ENCODE measurements at places on chromosomes 4 and X.
A peak's percentile ranks its signal among the peaks of the same experiment; 100 is the strongest.

DNA sequence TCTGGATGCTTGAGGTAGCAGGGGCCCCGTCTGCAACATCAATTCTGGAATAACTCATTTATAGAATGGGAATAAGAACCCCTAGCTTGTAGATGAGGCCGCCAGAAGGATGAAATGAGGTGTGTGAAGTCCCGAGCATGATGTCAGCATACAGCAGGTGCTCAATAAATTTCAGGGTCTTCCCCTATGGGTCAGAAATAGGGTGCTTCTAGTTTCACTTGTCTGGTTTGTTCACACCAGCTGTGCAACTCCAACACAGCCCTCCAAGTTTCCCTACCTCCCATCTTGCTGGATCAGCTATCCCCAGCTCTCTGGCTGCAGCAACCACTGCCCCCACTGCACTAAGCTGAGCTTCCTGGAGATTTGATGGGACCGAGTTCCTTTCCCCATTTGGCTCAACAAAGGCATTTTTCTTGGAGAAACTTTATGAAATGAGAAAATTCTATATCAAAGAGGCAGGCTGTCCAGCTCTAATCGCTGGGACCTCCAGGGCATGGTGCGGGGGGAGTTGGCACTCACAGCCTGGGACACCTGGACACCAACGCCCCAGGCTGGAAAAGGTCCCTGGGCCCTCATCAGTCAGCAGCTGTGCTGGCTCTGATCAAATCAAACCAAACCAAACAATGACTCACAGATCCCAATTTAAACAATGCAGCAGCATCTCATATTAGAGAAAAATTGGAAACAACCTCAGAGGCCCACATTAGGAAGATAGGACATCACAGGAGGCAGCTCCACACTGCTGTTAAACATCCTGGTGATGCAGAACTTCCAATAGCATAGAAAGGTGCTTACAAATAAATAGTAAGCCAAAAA lies 13.3 kb downstream of the SLC2A9 start:
- no peak for DNase-seq

DNA sequence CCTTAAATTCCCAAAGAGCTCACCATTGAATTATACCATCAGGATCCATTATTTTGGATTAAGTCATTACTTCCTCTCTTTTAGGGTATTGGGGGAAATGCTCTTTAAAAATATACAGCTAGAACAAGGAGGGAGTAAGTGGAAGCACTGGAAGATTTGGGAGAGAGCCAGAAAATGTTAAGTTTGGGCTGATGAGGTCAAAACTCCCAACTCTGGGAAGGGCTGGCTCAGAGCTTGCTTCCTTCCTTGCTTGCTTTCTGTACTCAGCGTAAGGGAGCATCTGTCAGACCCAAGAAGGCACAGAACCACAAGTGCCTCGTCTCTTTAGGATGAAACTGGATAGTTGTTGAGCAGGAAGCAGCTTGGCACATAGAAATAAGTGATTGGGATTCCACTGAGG lies 138.2 kb downstream of the GUCY2F start:
- DNase-seq: no peak

- DNase-seq: no peak
Observed at GRCh38 chrX:71111141-71111843, at the start of gene IL2RG. TSS of gene IL2RG (minus strand) at chrX:71111577. CDS start at chrX:71111539, 38 bp downstream.

DNA sequence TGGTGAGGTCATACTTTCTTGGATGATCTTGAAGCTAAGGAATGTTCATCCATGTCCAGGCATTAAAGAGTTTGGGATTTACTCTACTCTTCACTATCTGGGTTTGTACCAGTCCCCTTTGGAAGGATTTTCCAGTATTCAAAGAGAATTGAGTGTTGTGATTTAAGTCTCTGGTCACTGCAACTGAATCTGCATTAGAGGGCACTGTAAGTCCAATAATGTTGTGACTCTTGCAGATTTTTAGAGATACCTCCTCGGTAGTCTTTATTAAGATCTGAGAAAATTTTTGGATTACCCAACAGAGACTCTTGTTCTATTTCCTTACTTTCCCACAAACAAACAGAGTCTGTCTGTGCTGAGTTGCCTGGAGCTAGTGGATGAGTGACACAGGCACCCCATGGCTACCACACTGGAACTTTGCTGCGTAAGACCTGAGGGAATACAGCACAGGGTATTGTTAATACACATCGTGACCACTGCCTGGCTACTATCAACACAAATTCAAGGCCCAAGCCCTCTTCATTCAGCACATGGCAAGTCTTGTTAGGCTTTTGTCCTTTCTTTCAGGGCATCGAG lies 357.1 kb upstream of the KLHL4 start:
- no peak for DNase-seq

DNA sequence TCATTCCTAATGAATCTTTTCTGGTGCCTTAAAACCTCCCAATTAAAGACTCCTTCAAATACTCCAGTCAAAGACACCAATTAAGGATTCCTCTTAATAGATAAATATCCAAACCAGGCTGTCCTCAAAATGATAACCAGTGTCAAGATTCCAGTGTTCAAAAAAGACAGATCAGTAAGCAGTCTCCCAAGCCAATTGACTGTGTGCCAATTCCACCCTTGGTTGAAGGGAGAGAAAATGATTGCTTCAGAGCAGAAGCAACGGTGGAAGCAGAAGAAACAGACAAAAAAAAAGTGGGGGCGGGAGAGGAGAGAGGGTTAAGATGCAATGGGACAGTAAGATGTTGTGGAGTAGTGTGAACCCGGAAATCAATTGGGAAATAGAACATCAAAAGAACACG lies 216.0 kb upstream of the FTHL17 start:
- DNase-seq: no peak

DNA sequence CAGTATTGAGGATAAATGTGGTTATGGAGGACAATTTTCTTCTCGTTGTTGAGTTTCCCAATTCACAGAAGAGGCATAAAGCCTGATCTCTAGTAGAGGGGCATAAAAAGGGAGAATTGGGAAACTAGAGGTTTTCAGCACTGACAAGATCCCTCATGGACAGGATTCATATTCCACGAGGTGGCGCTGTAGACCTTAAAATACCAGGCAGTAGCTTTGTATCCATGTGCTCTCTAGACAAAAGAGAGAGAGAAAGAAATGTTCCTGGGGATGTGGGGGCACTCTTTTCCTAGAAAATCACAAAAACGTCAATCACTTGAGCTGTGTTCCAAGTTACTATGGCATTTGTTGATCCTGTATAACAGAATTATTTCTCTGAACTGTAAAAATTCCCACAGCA lies 128.3 kb downstream of the MAGEE1 start:
- peak; percentile 0 for DNase-seq

GRCh38 chr4:26048378-26048882 lies 134.4 kb downstream of the SMIM20 start:
- DNase-seq: peak; percentile 85

GRCh38 chr4:113825272-113825671 lies 63.7 kb upstream of the CAMK2D start:
- DNase-seq: no peak

GRCh38 chrX:46929439-46930261 lies 17.4 kb downstream of the JADE3 start:
- peak; percentile 3 for DNase-seq

DNA sequence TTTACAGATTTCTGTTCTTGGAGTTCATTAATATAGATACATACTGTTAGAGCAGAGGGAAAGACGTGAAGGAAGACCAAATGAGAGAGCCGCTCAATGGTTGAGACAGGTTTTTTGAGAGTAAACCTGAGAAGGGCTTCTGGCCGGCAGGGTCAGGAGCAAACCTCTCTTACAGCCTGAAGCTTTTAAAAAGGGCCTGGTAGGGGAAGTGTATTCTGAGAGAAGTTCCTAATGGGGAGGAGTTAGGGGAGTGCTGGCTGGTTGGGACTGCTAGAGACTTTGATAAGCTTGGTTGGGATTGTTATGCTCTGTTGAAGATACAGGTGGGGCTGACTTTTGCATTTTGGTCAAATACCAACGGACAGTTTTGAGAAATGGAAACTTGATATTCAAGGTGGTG lies 186.8 kb upstream of the PABPC4L start:
- no peak for DNase-seq

- no peak for DNase-seq
Observed at GRCh38 chr4:78369679-78370078, 181.9 kb upstream of the ANXA3 start.

GRCh38 chrX:79268788-79269187 lies 98.3 kb downstream of the ITM2A start:
- DNase-seq: no peak

- no peak for DNase-seq
Observed at GRCh38 chr4:90030202-90030601, 97.0 kb upstream of the CCSER1 start.

DNA sequence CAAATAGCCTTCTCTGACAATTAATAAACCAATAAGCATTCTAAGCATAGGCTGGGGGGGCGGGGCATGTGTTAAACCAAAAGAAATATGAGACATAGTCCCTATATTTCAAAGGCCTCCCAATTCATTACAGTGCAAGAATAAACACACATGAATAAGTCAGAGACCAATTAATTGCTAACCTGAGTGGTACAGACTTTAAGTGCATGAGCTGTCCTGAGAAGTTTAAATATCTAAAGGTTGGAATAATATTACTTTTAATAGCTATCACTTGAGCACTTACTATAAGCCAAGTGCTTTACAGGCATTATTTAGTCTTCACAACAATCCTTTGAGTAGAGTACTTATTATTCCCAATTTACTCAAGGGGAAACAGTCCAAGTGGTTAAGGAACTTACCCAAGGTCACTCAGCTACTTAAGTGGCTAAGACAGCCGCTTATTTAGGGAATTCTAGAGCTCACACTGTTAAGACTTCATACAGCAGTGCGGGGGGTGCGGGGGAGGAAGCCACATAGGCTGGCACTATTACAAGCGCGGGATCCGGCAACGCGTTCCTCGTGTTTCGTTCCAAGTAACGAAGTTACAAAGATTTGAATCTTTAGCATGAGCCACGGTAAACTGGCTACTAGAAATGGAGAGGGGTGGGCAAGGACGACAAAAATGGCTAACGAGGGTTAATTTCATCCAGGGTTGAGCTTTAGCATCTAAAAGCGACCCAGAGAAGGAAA lies 1.4 kb downstream of the THOC2 start:
- no peak for DNase-seq

DNA sequence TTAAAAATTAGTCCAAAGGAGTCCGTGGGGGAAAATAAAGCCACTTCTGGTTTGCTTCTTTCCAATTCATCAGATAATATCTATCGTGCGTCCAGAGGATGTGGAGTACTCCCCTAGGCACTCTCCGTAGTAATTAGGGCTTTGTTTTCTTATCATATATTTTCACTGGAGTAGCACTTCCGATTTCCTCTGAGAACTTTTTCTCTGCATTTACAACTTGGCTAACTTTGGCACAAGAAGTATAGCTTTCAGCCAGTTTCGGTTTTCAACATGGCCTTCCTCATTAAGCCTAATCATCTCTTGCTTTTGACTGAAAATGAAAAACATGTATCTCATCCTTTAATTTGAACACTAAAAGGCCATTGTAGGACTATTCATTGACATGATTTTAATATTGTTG lies 80.5 kb downstream of the CASP3 start:
- DNase-seq: no peak

DNA sequence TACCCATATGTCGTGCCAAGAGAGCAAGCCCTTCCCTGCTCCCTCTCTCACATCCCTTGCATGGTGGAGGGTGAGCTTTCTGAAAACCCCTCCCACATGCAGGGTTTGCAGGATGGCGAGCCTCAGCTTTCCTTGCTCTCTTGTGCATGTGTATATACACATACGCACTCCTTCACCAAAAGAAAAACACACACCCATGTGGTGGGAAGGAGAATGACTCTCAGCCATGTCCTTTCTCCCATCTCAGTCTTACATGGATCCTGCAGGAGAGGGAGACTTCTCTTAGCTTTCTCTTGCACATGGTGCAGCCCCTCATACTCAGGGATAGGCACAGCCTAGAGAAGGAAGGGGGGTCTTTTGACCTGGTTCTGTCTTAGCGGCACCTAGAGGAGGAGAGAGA lies 81.1 kb downstream of the CLCN5 start:
- no peak for DNase-seq

DNA sequence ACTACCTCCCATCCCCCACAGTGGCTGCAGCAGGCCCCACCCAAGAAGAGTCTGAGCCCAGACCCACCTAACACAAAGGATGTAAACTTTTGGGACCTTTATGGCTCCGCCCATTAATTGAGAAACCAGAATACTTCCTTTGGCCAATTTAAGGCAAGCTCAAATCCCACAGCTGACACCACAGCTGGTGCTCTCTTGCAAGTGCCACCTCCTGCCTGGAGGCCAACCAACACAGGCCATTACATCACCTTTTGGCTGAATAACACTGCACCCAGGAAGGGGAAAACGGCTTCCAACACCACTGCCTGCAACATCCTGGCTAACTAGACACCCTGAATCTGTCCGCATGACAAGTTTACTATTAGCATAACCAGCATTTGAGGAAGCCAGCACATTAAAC lies 248.8 kb downstream of the PRDM5 start:
- no peak for DNase-seq

DNA sequence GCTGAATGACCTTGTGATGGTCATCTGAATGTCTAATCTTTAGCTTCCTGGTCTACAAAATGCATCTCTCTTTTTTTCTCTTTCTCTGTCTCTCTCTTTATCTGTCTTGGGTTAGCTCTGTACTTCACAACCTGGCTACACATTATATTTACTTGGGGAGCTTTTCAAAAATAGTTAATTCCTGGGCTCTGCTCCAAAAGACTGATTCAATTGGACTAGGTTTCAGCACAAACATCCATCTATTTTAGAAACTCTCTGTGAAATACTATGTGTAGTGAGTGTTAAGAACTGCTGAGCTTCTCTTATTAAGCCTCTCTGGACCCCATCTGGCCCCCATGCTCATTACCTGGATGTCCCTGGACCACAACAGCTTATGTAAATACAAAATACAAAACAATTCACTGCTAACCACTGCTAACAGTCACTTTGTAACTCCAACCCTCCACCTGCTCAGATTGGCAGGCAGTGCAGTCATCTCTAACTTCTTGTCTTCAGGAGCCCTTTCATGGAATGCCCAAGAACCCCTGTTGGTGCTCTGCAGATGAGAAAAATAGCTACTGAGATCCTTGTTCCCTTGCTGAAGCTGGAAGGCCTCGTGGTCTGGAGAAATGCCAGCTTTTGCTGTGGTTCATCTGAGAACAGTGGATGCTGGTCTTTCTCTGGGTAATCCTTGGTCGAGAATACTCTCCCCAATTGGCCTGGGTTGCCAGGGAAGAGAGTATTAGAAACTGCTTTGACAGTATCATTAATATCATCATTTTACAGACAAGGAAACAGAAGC lies 14.8 kb upstream of the BOD1L1 start:
- peak; percentile 15 for DNase-seq

GRCh38 chr4:101774807-101775206 lies 15.7 kb upstream of the BANK1 start:
- DNase-seq: peak; percentile 7

- no peak for DNase-seq
Observed at GRCh38 chrX:69024161-69024736, 141.0 kb downstream of the PJA1 start.

All from HFFc6 (cell line).